ENCODE measurements at places on chromosomes 6 and 20.

- DNase-seq = peak; percentile 89
- H3K4me3 ChIP-seq = no peak overlapping the region
- H3K4me1 ChIP-seq = peaks cover 17% of the 10 kb centered on the region
- H3K27ac ChIP-seq = peak overlapping the region; percentile 54
Observed at GRCh38 chr6:21149470-21149869, 444.1 kb upstream of the SOX4 start.

- no peak for DNase-seq
- no peak overlapping the region for H3K27ac ChIP-seq
- peaks cover 27% of the 10 kb centered on the region for H3K36me3 ChIP-seq
- peak overlapping the region; percentile 49 for H3K4me3 ChIP-seq
- H3K4me1 ChIP-seq = peaks cover 8% of the 10 kb centered on the region
- peaks cover 2% of the 10 kb centered on the region for H3K27me3 ChIP-seq
Observed at GRCh38 chr6:157592541-157592940, 211.6 kb downstream of the ZDHHC14 start.

DNA sequence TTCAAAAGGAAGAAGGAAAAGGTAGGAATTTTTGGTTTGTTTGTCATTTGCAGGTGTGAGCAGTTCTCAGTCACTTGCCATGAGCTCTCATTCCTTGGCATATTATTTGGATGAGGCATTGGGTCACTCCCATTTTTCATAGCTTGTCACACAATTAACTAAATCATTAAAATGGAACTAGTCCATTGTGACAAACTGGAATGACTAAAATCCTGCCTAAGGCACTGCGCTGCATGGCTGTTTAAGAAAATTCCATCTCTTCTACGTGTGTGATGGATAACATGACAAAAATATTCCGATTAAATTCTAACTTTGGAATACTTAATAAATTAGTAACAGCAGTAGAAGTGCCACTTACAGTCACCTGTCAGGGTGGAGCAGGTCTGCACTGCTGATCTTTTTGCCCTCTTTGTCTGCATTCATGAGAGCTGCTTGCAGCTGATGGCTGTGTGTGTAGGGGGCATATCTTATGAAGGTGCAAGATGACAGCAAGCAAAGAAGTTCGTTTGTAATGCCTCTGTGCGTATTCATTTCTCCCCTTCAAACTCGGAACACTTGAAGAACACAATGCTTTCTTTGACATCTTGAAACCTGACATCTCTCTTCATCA is 1292.6 kb upstream of the MAP3K7 start:
- H3K27me3 ChIP-seq = no peaks in the 10 kb centered on the region
- no peak for DNase-seq
- H3K4me3 ChIP-seq = no peak overlapping the region
- H3K4me1 ChIP-seq = no peaks in the 10 kb centered on the region

DNA sequence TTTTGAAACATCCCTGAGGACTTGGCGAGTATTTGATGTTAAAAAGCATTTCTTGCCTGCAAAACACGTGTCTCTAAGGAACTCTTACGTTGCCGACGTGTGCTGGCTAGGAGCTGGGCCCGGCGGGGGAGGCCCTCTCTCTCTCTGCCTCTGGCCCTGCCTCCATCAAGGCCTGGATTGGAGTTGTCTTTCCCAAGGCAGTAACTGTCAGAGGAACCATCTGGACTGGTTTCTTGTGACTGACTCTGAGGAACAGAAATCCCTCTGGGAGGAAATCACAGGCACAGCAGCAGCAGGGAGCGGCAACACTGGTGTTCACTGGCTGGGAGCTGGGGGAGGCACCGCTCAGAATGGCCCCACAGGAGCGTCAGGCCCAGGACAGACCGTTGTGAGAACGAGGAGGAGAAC is 244.2 kb downstream of the NRN1 start:
- no peaks in the 10 kb centered on the region for H3K27me3 ChIP-seq
- DNase-seq = no peak
- no peaks in the 10 kb centered on the region for H3K36me3 ChIP-seq
- no peak overlapping the region for H3K4me3 ChIP-seq

DNA sequence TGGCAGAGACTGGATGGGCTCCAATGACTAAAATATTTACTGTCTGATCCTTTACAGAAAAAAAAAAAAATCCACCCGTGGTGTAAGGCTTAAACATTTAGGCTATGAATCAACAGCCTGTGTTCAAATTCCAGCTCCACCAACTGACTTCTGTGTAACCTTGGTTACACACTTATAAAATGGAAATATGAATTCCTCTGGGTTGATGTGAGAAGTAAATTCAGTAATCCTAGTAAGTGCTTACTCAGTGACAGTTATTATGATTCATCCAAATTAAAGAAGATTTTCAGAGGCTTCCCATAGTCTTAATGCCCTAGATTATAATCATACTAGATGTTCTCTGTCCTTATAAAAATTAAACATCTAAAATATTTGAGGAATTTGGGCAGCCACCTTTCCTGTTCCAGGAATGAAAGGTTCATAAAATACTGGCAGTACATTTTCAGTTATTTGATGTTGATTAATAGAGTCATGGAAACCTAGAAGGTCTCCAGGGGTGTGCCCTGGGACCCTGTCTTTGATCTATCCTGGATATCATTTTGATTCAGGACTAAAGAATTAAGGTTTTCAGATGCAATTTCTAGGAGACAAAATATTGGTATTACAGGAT is 180.3 kb upstream of the ZNF217 start:
- peaks cover 60% of the 10 kb centered on the region for H3K4me1 ChIP-seq
- peaks cover 4% of the 10 kb centered on the region for H3K27me3 ChIP-seq
- peak overlapping the region; percentile 81 for H3K4me3 ChIP-seq
- DNase-seq = peak; percentile 99

- H3K27ac ChIP-seq = no peak overlapping the region
- H3K36me3 ChIP-seq = no peaks in the 10 kb centered on the region
- no peak overlapping the region for H3K4me3 ChIP-seq
- DNase-seq = no peak
- no peaks in the 10 kb centered on the region for H3K4me1 ChIP-seq
Observed at GRCh38 chr20:14845199-14846160, 508.1 kb upstream of the FLRT3 start.

DNA sequence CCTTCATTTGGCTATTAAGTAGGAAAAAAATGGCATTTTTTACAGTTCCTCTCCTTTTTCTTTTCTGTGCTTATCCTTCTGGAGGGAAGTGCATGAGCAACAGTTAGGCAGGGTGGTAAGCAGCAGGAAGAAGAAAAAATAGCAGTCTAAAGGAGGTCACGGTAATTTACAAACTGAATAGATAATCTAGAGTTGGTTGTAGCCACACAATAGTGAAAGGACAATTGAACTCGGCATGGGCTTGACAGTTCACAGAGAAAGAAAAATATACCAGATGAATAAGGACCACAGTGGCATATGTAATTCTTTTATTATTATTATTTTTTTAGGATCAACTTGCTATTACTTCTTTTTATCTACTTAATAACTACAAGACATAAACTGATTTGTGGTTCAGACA is 358.6 kb downstream of the BTBD9 start:
- no peak overlapping the region for H3K27ac ChIP-seq
- no peak overlapping the region for H3K4me3 ChIP-seq
- peaks cover 8% of the 10 kb centered on the region for H3K36me3 ChIP-seq

DNA sequence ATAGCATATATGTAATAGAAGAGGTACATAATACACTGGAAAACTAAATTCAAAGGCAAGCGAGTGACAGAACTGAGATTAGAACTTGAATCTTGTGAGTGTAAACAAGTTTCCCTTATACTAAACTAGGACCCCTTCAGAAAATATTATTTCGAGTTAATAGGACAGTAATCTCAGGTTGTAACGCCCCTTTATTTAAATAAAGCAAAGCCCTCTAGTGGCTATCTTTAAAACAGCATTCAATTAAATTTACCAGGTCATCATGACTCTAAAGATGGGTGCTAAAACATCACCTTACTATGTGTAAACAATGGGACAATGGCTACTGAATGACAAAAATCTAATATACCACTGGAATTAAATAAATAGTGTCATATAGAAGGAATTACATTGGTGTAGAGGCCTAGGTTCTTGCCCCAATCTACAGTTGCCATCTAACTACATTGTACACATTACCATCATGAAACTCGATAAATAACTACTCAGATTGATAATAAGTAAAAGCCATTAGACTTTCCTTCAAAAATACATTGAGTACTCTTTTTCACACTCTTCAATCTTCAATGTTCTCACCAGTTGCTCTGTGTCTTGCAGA is 255.4 kb upstream of the IRAK1BP1 start:
- H3K36me3 ChIP-seq = no peaks in the 10 kb centered on the region
- H3K4me1 ChIP-seq = peaks cover 29% of the 10 kb centered on the region
- H3K4me3 ChIP-seq = no peak overlapping the region
- no peaks in the 10 kb centered on the region for H3K27me3 ChIP-seq
- peak; percentile 24 for DNase-seq
- H3K27ac ChIP-seq = no peak overlapping the region

DNA sequence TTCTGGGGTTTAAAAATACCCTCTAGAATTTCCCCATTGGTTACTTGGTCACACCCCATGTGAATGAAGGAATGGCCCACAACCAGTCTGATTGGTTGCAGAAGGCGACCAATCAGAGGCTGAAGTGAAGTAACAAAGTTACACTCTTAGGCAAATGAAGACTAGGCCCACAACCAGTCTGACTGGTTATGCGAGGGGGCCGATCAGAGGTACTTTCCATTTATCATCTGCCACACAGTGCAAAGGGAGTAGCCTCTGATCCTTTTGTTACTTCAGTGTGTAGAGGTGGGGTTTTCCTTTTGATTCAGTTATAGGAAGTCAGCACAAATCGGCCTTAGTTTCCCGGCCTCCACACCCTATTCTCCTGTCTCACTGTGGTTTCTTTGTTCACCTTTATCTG is 61.2 kb upstream of the SGK1 start:
- peaks cover 4% of the 10 kb centered on the region for H3K36me3 ChIP-seq
- no peak overlapping the region for H3K4me3 ChIP-seq
- no peak for DNase-seq
- H3K27ac ChIP-seq = no peak overlapping the region
- peaks cover 10% of the 10 kb centered on the region for H3K4me1 ChIP-seq

DNA sequence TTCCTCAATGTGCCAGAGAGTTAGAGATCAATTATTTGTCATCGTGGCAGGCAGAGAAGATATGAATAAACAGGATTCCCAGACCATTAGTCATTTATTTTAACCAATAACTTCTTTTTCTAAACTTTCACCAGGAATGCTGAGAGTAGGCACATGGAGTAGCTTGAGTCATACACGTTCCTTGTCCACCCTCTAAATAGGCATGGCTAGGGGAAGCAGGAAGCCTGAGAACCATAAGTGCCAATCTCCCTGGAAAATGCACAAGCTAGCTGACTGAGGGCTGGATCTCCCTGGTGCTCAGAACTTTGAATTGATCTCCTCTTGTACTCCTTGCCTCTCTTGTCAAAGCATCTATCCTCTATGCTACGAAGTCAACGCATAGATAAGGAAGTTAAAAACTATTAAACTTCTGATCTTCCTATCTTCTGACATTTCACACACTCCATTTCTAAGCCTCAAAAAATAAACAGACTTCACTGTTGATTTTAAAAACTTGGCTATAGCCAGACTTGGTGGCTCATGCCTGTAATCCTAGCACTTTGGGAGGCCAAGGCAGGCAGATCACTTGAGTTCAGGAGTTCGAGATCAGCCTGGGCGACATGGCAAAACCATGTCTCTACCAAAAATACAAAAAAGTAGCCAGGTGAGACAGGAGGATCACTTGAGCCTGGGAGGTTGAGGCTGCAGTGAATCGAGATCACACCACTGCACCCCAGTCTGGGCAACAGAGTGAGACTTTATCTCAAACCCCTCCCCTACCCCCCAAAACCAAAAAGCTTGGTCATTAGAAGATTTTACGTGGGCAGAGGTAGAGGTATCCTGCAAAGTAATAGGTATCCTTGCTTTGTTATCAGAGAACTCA is 11.8 kb downstream of the ADTRP start:
- peaks cover 4% of the 10 kb centered on the region for H3K27me3 ChIP-seq
- DNase-seq = peak; percentile 96
- peak overlapping the region; percentile 18 for H3K4me3 ChIP-seq
- H3K27ac ChIP-seq = peak overlapping the region; percentile 86

DNA sequence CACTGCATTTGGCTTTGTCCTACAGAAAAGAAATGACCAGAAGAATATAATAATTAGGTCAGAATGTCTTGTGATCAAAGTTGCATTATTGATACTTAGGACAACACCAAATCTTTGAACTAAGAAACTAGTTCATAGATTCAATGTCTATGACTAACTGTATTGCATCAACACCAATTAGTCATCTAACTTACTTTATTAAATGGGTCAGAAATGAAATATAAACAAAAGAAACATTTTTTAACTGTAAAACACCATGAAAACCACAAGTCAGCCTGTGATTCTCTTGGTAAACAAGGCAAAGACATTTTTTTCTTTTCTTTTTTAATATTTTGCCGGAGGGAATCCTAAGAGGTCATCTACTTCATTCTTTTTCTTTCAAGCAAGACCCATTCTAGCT is 114.1 kb upstream of the HDDC2 start:
- no peak overlapping the region for H3K27ac ChIP-seq
- no peaks in the 10 kb centered on the region for H3K36me3 ChIP-seq
- DNase-seq = no peak
- no peaks in the 10 kb centered on the region for H3K4me1 ChIP-seq

DNA sequence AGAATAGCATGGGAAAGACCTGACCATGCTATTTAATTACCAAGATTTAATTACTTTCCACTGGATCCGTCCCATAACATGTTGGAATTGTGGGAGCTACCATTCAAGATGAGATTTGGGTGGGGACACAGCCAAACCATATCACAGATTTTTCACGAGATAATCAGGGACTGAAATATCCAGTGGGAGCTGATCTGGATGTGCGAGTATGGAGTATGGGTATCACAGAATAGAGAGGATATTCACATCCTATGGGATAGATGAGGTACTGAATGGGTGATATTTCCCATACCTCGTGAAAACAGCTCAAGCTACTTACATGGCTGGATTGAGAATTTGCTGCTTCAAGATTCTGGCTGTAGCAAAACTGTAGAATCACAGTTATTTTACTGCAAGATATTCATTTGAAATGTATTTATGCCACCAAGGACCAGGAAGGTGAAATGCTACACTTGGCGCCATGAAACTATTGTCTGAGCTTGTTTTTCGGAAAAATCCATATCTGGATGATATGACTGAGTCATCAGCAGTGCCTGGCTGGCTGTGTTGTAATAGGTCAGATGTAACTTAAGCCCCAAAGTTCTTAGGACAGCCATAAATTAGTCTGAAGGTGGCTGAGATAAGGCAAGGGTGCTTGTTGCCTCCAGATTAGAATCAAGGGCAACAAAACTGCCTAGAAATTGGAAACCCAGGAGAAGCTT is 29.8 kb downstream of the KCNS1 start:
- H3K4me1 ChIP-seq = peaks cover 52% of the 10 kb centered on the region
- H3K27ac ChIP-seq = no peak overlapping the region
- peaks cover 30% of the 10 kb centered on the region for H3K36me3 ChIP-seq
- no peak for DNase-seq
- H3K27me3 ChIP-seq = peaks cover 3% of the 10 kb centered on the region
- no peak overlapping the region for H3K4me3 ChIP-seq

- no peaks in the 10 kb centered on the region for H3K36me3 ChIP-seq
- no peak overlapping the region for H3K27ac ChIP-seq
Observed at GRCh38 chr6:125533710-125534397, 215.6 kb upstream of the HEY2 start.

GRCh38 chr6:125985979-125986300 is 400 bp upstream of the TRMT11 start:
- H3K27me3 ChIP-seq = no peaks in the 10 kb centered on the region
- H3K36me3 ChIP-seq = no peaks in the 10 kb centered on the region
- H3K4me3 ChIP-seq = no peak overlapping the region
- DNase-seq = no peak
- H3K27ac ChIP-seq = no peak overlapping the region

GRCh38 chr20:10385850-10386544 is 48.0 kb downstream of the MKKS start:
- peaks cover 7% of the 10 kb centered on the region for H3K27me3 ChIP-seq
- no peak for DNase-seq
- H3K4me3 ChIP-seq = no peak overlapping the region

Measured in HFFc6 (cell line).